ENCODE measurements at places on chromosomes 12 and 14.
A peak's percentile ranks its signal among the peaks of the same experiment; 100 is the strongest.

- DNase-seq, result no peak
Observed at GRCh38 chr12:19576506-19577280, 137.4 kb downstream of the AEBP2 start.

GRCh38 chr12:124852329-124852831 lies 11.3 kb downstream of the SCARB1 start:
- no peak for DNase-seq

DNA sequence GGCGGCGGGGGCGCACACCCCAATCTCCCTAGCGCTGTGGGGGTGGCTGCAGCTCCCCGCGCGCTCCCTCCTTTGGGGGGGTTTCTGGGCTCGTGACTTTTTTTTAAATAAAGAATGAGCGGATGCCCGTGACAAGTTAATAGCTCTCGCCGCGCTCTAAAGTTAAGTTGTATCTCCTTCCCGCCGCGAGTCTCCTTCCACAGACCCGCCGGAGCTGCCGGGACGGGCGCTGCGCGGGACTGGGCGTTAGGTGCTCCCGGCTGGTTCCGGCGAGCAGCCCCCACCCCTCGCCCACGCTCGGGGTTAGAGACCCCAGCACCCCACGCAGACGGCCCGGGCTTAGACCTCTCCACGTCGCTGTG lies 82.6 kb upstream of the HMGA2 start:
- peak; percentile 26 for DNase-seq

GRCh38 chr14:41642367-41642766 lies 35.7 kb downstream of the LRFN5 start:
- no peak for DNase-seq

GRCh38 chr14:79281244-79282152 lies 929.8 kb downstream of the DIO2 start:
- no peak for DNase-seq

DNA sequence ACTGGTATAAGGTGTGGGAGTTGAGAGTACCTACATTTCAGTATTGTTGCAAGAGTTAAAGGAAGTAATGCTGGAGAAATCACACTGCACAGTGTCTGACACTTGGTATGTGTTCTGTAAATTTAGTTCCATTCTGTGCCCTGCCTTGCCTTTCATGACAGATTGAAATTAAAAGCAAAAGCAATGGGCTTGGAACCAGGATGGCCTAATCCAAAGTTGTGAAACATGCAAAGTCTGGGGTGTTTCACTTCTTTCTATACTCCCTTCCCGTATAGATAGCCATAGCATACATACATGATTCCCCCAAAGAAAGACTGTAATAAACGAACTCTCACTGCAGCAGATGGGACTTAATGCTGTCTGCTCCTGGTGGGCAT lies 281.1 kb downstream of the NRXN3 start:
- DNase-seq, result no peak
